Activated effector memory CD4-positive, alpha-beta T cell treated with anti-CD3 and anti-CD28 coated beads, Interleukin-2, amount 50 U/mL, for 16 hours (primary cell): ENCODE measurements at places on chromosomes 6 and 20.
A peak's percentile ranks its signal among the peaks of the same experiment; 100 is the strongest.

GRCh38 chr6:139917951-139918630, 543.6 kb upstream of the CITED2 start:
- no peak for DNase-seq

GRCh38 chr20:60192326-60192725, 234.1 kb downstream of the CDH26 start:
- no peak for DNase-seq

DNA sequence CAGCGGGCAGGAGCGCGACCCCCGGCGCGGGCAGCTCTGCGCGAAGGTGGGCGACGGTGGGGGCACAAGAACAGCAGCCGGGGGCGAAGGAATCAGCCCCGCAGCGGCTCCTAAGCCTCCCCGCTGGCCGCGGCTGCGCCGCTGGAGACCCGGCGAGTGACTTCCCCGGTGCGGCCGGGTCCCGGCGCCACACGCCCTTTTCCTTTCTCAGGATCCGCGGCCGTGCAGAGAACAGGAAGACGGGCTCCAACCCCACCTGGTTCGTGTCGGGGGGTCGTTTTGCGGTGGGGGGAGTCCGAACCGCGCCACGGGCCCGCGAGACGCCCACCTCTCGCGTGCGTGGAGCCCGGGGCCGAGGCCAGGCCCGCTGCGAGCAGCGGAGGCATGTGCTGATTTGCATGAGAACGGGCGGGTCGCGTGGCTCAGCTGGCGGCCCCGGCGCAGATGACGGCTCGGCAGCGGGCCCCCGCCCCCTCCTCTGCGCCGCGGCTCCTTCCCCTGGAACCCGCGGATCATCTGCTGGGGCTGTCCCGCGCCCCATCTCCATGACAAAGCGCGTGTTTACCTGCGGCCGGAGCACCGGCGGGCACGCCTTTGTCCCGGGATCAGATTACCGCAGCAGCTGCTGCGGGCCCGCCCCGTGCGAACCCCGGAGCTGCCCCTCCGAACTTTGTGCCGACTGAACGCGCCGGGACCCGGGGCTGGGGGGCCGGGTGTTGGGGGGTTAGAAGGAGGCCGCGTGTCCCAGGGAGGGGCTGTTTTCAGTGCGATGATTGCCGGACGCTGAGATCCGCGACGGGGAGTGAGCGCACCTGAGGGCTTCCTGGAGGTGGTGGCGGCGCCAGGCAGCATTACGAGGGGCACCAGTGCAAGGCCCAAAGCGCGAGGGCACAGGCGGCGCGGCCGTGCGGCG, 4.9 kb upstream of the DLL1 start:
- DNase-seq: peak; percentile 80

DNA sequence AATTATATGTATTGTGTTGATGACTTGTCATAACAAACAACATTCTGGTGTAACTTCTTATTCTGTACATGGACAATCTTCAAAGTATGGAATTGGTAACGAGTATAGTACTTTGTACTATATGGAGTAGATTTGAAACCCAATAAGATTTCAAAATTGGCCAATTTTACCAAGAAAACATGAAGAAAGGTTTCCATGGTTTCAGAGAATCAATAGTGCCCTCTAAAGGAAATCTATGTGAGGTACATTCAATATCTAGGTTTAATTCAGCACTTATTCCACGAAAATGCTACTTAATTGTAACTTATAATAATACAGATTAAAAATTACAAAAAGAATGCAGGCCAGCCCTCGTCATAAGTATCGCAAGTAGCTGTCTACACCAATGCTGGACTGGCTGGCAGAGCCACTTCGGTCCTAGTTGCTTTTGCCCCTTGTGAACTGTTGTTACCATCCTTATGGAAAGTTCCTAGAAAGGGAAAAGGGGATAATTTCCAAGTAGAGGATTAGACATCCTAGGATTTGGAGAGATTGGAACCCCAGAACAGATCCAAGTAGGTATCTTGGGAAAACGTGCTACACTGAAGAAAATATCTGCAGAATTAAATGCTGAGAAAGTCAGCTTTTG, 70.9 kb downstream of the LCA5 start:
- DNase-seq: no peak

- DNase-seq: no peak
These were observed 519.2 kb downstream of the UTRN start for GRCh38 chr6:144804246-144804790.

DNA sequence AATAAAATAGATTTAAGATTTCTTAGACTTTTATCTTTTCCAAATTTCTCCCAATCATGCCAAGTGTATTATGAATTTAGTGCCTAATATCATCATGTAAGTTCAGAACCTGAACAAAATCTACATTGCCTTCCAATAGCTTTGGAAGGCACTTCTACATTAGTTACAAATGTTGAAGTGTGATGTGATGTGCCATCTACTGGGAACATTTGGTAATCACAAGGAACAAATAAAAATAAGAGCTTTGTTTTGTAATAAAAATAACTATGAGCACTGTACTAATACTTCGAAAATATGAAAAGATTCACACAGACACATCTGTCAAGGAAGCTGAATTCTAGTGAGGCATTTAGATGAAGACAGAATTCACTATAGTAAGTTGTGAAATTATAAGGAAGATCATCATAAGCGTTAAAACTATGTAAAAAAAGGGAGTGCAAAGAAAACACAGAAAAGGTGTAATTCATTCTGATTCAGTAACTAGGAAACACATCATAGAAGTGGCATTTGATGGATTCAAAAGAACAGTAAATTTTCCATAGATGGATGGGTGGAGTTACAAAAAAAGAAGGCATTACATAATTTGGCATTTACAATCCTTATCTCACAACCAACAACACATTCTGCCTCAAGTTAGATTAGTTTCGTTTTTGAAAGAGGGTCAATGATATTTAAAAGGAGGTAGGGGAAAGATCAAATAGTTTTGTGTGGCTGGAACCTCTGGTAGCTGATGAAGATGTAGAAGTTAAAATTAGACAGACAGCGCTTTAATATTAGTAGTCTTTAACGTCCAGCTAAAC, 161.0 kb downstream of the ASCC3 start:
- no peak for DNase-seq

DNA sequence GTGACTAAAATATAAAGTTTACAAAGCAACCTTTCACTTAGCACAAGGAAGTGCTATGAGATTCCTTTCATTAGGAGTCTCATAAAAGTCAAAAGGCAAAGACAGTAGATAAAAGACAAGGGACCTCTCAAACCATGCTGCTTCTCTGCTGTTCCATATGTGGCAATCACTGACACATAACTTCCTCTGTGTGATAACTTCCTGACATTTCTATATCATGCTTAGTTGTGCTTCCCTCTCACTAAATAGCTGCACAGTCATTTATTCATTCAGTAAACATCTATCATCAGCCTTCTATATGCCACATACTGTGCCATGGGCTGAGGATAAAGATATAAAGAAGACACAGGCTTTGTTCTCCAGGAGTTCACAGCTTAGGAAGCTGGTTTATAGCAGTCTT, 214.8 kb upstream of the GRIK2 start:
- DNase-seq: no peak

GRCh38 chr20:64222291-64222735, 33.2 kb upstream of the PCMTD2 start:
- DNase-seq: no peak
